ENCODE measurements at places on chromosomes 2 and 18.

DNA sequence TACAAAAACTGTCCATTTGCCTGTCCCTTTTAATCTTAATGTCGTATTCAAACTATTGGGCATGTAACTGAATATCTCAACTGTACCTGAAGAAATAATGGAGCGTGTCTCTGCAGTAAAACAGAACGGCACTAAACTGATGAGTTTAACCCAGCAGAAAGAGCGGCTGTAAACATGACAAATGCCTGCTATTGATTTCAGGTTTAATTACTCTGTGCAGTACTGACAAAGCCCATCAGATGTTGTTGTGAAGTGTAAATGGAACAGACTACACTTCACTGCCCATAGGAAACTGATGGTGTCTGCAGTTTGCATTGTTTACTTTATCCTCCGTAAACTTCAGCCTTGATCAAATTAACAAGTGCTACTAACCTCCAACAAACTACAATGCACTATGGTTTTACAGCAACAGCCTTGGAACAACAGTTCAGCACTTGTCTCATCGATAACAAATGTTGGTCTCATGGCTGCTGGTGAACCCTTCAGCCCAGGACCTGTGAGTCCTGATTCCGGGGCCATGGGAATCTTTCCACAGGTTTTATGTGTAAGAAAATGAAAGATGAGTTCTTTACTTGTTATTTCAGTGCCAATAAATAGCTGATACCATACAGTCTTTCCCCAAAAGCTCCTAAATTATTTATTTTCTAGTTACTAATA lies 316.5 kb downstream of the CCDC178 start:
- DNase-seq = no peak

- DNase-seq = no peak
Observed at GRCh38 chr18:22572341-22572740, 154.6 kb upstream of the CTAGE1 start.

DNA sequence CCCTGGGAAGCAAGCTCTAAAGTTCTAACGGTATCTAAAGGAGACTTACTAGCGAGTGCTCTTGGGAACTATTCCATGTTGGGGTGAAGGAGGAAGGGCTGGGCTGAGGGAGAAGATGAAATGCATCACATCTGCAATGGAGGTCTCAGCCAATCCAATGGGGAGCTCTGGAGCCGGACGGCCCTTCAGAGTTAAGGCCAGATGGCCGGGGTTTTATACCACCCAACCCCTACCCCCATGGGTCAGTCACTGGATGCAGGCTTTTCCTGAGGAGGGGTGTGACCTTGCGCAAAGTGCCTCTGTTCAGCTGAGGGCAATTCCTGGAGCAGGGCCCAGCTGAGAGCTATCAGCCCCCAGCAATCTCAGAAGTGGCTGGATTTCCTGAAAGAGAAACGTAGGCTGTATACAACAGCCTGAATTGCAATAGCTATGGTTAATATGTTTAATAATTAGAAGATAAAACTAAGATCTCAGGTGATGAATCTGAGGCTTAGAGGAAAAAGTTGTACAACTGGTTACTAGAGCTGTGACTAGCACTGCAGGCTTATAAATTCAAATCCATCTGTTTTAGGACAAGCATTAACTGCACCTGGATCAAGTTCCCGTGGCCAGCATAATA lies 21.6 kb downstream of the EIPR1 start:
- DNase-seq = no peak

- DNase-seq = no peak
Observed at GRCh38 chr2:42214669-42215068, 45.5 kb downstream of the EML4 start.

- DNase-seq = no peak
Observed at GRCh38 chr18:67260841-67261240, 255.7 kb downstream of the DSEL start.

- DNase-seq = peak; percentile 32
Observed at GRCh38 chr2:9800639-9800974, 42.7 kb upstream of the TAF1B start.

DNA sequence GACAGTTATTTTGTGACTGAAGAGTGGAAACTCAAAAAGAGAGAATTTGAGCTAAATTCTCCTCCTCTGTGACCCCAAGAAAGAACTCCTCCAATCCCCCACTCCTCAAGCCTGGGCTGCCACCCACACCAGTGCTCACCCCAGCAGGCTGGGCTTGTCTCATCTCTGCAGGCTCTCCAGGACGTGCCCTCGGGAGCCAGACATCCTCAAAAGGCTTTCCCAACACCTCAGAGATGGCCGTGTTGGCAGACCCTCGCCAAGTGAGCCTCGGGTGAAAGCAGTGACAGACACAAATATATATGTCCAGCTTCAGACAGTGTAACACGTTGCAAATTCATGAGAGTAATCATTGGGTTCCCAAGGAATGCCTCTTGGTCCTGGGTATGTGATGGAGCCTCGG lies 377.7 kb upstream of the SALL3 start:
- no peak for DNase-seq

DNA sequence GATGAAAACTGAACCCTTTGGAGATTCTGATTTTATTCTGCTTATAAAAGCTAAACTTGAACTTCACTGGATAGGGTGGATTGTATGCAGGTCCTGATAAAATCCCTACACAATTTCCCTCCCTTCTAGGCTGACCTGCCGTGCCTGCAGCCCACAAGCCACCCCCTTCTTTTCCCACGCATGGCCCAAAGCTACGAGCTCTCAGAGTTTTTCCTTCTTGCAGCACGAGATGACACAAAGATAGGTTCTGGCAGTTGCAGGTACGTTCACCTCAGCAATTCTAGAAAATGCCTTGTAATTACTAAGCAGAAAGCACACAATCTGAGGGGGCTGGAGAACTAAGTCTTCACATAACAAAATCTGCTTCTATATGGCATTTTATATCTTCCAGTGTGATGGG lies 110.6 kb upstream of the ATP8B1 start:
- no peak for DNase-seq

DNA sequence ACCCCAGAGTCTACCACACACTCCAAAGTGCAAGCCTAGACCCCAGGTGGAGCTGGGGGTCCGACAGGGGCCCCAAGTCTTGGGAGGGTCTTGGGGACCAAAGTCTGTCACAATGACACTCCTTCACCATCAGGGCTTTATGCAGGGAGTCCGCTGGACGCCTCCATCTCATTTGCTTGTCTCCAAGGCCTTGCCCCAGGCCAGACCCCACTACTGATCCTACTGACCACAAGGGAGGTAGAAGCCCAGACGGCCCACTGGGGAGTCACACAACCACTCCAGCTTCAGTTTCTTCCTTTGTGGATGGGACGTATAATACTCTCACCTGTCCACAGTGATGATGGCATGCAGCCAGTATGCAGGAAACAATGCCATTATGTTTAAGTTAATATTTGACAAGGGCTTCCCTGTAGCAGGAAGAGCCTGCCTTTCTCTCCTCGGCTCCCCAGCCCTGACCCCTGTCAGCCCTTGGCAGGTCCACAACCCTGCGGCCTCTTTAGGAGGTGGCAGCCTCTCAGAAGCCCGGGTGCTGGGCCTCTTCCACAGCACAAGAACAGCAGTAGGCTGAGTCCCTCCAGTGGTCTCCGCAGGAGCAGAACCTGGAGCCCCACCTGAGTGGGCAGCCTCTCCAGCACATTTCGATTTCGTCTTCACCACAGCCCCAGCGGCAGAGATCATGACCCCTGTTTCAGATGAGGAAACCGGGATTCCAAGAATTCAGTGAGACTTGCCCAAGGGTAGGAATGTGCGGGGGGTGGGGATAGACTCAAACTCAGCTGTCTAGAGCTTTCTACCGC lies 6.5 kb downstream of the BIN1 start:
- peak; percentile 57 for DNase-seq

DNA sequence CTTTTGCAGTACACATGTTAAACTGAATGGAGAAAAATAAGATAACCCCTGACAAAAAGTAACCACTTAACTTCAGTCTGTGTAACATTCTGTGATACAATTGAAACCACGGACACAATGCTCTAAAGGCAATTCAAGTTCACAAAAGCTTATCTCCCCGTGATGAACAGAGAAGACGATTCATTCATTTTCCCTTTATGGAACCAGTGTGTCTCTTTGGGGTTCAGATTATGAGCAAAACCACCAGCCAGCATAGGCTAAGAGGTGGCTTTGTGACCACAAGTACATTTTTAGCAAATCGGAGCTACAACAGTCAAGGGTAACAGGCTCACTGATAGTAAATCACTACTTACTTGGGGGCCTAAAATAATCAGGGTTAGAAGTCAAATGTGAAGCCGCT lies 120.6 kb upstream of the SMAD7 start:
- DNase-seq = no peak
